CD4-positive, alpha-beta T cell treated with Interleukin-21 for 1 hour (primary cell): ENCODE measurements at places on chromosomes 12 and 14.

- no peak for DNase-seq
Measured at GRCh38 chr12:21992823-21993222, 51.6 kb upstream of the ABCC9 start.

GRCh38 chr12:131642101-131642540, 68.8 kb upstream of the SFSWAP start:
- DNase-seq: no peak

- no peak for DNase-seq
Measured at GRCh38 chr14:92677087-92677668, 71.2 kb downstream of the LGMN start.

DNA sequence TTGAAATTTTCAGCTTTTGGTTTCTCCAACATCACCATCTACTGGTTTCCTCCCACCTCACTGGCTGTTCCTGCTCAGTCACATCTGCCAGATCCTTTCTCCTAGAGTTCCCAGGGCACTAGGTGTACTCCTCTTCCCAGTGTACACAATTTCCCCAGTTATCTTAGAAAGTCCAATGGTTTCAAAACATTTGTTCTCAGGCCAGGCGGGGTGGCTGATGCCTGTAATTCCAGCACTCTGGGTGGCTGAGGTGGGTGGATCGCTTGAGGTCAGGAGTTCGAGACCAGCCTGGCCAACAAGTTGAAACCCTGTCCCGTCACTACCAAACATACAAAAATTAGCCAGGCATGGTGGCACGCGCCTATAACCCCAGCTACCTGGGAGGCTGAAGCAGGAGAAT, 60.7 kb downstream of the SPPL3 start:
- DNase-seq: no peak

DNA sequence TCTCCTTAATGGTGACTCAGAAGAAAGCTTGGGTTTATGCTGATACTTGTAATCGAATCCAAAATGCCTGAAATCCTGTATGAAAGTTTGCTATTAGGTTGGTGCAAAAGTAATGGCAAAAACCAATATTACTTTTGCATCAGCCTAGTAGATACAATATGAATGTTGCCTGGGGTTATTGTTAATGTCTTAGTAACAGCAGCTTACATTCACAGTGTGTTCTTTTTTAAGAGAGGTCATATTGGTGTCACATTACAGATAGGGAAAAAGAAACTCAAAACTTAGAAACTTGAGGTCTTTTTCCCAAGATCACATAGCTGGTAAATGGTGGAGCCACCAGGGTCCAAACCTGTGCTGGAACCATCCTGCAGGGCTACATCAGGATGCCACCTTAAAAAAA, 25.2 kb downstream of the SRGAP1 start:
- DNase-seq: no peak

GRCh38 chr12:107025671-107026070, 38.7 kb upstream of the MTERF2 start:
- no peak for DNase-seq

GRCh38 chr12:102061096-102061559, 663 bp downstream of the WASHC3 start:
- peak; percentile 67 for DNase-seq

GRCh38 chr12:89366676-89367364, 14.5 kb upstream of the DUSP6 start:
- no peak for DNase-seq
